ENCODE measurements at places on chromosomes 1 and 21.

- DNase-seq, result no peak
Observed at GRCh38 chr1:192592981-192593708, 17.6 kb downstream of the RGS1 start.

GRCh38 chr1:101150670-101151069 is 86.1 kb upstream of the S1PR1 start:
- no peak for DNase-seq

- no peak for DNase-seq
Observed at GRCh38 chr1:243287123-243287460, 31.3 kb downstream of the SDCCAG8 start.

GRCh38 chr1:1397839-1398523 is 1.2 kb downstream of the CCNL2 start:
- DNase-seq, result no peak

DNA sequence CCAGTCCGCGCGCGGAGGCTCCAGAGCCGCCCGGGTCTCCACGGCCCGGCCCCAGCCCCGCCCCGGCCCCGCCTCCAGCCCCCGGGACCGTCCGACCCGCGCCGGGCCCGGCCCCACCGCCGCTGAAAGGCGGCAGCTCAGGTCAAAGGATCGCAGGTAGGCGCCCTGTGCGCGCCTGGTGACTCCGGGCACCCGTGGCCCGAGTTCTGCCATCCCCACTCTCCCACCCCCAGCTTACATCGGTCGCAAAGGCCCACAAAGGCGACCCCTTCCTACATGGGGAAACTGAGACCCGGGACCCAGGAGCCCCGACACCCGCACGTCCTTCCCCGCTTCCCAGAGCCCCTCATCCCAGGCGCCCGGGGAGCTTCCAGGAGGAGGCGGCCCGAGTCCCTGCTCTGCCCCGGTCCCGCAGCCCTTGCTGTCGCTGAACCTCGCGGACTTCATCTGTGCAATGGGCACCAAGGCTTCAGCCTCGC is at the start of gene TMEM200B:
TMEM200B (minus strand) TSS at position 17 of the 479 bp plus-strand sequence. CDS start 2,075 bp downstream, outside the sequence.
- DNase-seq, result no peak

DNA sequence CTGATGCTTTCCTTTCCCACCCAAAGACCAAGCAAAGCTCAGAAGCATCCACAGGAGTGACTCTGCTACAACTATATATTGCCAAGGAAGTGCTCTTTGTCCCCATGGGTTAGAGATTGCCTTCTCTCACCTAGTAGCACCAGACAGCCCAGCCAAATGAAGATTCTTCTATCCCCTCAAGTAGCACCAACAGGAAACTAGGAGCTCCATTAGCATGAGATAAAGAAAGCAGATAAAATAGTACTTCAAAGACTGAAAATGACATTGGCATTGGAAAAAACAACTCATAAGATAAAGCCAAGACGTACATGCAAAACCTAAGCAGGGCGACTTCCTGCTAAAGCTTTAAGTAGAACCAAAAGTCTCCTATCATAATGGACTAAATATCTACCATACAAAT is 871.5 kb downstream of the AMY1C start:
- DNase-seq, result no peak
